ENCODE measurements at places on chromosomes 7 and 10.
A peak's percentile ranks its signal among the peaks of the same experiment; 100 is the strongest.

DNA sequence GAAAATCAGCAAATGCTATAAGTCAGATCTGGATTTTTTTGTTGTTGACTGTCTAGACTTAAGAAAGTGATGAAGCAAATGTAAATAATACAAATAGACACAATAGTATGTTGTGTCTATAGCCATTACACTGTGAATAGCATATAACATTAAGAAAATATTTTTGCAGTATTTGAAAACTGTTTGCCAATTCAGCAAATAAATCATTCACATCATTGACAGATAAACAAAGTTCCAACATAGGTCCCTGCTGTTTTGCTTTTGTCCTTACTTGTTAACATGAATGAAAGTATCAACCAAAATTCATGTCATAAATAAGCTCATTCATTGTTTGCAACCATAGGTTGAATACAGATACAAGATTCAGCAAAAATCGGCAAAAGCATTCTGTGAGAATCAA lies 200.5 kb downstream of the KIF20B start:
- DNase-seq, result no peak

GRCh38 chr7:49479936-49480544 lies 293.4 kb upstream of the VWC2 start:
- DNase-seq, result no peak

GRCh38 chr7:55363386-55364170 lies 1.6 kb upstream of the LANCL2 start:
- no peak for DNase-seq

DNA sequence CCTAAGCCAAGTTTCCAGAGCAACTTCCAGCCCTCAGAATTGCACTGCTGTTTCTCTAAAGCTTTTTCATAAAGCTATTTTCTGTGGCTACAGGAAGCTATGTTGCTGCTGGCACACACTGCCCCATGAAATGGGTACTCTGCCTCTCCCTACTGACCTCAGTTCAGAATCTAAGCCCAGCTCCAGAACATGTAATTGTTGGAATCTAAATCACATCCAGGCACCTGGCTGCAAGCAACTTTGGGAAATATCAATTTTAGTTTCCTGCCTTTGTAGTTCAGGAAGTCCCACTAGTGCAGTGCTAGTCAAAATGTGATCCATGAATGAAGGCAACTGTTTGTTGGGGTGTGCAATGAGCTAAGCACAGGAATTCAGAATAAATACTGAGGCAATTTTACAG lies 226.2 kb downstream of the THSD7A start:
- no peak for DNase-seq

GRCh38 chr7:1721047-1721690 lies 51.1 kb downstream of the ELFN1 start:
- no peak for DNase-seq

DNA sequence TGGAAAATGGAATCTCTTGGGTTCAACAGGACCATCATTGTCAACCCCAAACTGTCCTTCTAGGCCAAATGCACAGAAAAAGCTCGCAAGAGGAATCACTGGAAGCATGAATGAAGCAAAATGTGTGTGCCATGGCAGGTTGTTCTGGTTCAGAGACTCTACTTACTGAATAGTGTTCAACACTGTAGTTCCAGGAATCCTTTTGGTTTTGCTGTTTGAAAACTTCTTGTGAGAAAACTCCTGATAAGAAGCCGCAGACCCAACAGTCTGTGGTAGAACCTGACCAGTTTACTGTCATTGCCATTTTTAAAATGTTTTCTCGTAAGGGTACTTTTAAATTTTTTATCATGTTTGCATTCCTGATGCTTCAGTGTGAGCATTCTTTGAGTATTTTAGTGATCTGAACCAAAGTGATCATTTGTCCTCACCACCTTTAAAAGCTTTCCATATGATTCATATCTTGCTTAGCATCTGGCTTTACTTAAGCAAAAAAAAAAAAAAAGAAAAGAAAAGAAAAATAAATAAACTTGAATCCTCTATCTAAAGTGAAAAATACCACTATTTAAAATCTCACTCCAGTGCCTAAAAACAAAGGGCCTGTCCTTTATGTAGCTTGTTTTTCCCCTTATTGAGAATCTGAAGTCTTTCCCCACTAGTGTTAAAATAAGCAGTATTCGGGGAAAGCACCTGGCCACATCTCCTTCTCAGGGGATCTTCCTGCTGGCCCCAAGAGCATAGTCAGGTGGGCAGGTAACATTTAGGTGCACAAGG lies 92.4 kb downstream of the WNT2 start:
- no peak for DNase-seq

DNA sequence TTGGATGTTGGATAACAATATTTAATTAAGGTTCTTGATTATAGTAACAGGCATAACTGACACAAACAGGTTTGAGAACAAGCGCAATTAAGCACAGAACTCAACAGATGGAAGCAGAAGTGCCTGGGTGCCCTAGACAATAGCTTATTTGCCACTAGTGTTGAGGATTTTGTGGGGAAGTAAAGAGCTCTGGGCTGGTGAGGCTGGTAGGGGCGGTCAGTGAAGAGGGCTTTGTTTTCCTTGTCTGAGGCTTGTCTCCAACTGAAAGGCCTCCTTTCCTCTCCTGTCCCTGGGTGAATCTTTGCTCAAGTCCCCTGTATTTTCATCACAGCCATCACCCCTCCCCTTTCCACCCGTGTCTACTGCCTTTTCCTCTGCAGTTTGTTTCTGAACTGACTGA lies 104.6 kb downstream of the KAT6B start:
- DNase-seq, result no peak

DNA sequence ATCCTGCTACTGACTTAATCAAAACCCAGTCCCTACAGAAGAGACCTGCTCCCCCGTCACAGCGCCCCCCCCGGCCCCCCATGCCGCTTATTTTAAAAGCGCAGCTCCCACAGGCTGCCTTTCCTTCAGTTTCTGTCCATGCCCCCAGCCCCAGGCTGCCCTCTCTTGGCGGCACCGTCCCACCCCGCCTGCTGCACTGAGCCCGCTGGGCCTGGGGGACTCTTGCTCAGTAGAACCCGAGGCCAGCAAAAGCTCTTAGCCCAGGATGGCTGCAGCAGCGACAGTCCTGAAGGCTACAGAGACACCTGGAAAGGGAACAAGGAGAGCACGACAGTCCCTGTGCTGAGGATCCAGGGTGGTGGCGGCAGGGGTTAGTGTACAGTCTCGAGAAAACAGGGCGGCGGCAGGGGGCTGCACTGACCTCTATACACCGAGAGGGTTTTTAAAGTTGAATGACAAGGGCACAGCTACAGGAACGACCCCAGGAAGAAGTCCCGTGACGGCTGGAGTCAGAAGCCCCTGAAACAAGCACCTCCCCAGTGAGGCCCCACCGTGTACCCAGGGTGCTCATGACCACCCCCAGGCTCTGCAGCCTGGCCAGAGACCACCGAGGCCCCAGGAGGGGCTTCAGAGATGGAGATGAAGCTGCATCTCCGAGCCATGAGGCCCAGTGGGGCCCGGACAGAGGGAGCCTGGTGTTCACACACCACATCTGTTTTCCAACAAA lies 54.4 kb downstream of the ZRANB1 start:
- DNase-seq, result no peak

GRCh38 chr7:87999261-87999660 lies 65.2 kb downstream of the ADAM22 start:
- DNase-seq, result no peak

DNA sequence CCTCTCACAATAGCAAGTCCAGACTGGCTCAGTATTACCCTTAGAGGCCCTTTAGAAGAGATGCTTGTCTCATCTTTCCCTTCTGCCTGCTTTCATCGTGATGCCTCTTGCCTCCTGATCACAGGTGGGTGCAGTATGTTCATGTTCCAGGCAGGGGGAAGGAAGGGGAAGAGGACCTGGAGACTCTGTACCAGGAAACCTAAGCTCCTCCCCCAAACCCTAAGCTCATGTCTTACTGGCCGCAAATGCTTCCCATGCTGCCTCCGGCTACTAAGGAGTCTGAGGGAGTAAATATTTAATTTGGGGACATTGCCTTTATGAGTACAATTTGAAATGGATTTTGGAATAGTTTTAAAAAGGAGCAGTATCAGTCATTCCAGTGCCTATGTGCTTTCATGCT lies 192.6 kb downstream of the CDCA7L start:
- no peak for DNase-seq

DNA sequence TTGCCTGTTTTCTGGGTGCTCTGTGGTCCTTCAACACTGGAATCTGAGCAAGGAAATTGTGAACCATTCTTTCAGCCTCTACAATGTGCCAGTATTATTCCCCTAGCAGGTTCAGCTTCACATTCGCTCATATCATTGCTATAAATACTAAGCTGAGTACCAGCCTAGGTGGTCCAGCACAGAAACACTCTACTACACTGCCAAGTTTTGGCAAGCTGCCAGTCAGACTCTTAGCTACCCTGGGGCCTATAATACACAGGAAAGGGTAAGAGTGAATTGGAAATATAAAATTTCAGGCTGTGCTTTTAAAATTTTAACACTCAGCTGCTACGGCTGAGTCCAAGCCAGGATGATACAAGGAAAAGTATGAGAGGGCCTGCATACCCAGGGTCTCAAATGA lies 49.9 kb upstream of the PPP1R3A start:
- DNase-seq, result peak; percentile 69

DNA sequence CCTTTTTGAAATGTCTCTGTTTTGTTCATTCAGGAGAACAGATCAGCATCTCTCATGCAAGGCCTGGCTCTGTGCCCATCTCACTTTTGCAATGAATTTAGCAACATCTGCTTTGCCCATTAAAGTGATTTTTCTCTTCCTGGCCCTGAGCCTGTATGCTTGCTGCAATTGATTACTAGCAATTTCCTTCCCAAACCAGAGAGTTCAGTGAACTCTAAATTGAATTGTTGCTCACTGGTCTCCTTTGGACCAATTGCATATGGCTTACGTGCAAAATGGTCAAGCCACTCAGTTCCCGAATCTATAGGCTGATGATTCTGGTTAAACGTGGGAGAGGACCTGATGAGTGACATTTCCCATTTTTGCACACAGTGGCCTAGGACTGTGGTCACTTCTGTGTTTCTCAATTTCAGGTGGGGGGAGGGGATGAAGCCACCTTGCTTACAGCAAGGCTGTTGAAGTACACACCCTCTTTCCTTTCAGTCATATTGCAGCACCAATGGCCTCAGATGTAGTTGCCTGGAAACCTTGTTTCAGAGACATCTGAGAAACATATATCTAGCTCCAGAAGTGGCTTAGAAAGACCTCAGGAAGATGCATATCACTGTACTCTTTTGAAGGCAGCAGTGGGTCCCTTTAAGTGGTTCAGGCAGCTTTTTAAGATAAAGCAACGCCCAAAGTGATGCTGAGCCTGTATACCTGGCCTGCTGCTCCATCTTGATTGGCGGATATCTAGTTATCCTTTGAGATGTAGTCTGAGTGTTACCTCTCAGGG lies 201.4 kb downstream of the PTEN start:
- no peak for DNase-seq

GRCh38 chr10:102408728-102409603 lies 9.6 kb downstream of the PSD start:
- peak; percentile 45 for DNase-seq

DNA sequence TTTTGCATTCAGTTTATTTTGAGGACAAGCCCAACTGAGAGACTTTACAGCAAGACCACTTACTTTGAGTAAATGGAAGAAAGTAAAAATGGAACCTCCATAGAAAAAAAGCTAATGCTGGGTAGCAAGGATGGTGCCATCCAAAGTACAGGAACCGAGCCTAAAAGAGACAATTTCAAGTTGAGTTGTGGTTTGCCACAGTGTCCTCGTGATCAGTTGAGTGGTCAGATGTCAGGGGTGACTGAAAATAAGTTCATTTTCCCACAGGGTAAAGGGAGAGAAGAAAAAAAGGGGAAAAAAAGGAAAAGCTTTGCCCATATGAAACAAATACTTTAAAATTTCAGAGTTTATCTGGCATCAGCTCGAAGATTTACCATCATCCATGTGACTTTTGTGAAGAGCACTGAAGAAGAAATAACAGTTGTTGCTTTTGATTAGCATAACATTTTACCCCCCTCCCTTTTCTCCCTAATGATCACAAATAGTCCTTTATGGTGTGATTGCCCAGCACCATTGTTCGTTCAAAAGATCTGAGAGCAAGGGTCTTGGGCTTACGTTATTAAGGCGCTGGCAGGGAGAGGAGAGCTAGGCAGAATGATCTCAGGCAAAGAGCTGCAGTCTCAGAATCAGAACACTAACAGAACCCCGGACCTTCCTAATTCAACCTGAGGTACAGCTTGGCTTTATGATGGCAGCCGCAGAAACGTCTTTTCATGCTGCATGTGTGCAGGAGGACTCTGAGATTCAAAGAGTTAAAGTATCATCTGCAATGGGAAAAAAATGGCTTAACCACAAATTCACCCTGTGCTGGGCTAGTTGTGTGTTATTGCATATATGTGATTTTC lies 338.1 kb downstream of the RNLS start:
- DNase-seq, result no peak

DNA sequence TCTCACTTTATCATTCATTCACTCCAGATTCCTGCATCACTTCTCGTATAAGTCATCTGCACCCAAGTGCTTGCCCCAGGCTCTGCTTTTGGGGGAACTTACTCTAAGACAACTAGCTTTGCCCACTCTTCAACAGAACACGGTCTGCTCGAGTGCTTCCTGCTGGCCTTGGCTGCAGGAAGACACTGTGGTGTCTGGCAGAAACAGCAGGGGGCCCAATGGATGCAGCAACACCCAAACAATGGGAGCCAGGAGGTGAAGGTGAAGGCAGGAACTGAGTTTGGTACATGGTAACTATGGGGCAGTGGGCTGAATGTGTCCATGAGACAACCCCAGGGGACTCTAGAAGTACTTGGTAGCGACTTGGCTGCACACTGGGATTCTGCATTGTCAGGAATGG lies 344.0 kb downstream of the REEP3 start:
- no peak for DNase-seq

GRCh38 chr7:82275342-82275741 lies 168.2 kb downstream of the CACNA2D1 start:
- DNase-seq, result peak; percentile 73

DNA sequence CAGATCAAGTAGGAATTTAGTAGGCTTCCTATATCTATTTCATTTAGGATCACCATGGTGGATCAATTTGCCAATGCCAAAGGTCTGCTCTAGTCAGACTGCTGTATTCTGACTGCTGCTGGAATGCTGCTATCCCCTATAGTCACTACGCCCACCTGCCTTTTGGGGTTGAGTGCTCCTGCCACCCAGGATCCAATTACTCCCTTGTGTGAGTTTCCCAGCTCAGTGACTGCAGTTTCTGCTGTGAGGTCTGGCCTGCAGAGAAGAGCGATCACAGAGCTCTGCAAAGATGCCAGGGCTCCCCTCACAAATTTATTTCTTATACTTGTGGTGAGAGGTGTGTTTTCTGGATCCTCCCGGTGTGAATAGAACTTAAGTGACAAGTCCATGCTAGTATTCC lies 88.1 kb upstream of the FOXI2 start:
- DNase-seq, result no peak

GRCh38 chr7:16397501-16398145 lies 23.7 kb downstream of the CRPPA start:
- DNase-seq, result no peak

GRCh38 chr10:520402-520787 lies 169.1 kb downstream of the DIP2C start:
- DNase-seq, result no peak

GRCh38 chr10:7054915-7055314 lies 355.9 kb downstream of the SFMBT2 start:
- DNase-seq, result no peak

- peak; percentile 32 for DNase-seq
Observed at GRCh38 chr10:127715782-127716378, 21.1 kb upstream of the FOXI2 start.
